ENCODE measurements at places on chromosomes 1 and 21.

- no peak for DNase-seq
Measured at GRCh38 chr1:228006786-228007048, at the start of gene WNT3A. TSS of gene WNT3A (plus strand) at chr1:228006998. CDS start at chr1:228007129, 131 bp downstream.

DNA sequence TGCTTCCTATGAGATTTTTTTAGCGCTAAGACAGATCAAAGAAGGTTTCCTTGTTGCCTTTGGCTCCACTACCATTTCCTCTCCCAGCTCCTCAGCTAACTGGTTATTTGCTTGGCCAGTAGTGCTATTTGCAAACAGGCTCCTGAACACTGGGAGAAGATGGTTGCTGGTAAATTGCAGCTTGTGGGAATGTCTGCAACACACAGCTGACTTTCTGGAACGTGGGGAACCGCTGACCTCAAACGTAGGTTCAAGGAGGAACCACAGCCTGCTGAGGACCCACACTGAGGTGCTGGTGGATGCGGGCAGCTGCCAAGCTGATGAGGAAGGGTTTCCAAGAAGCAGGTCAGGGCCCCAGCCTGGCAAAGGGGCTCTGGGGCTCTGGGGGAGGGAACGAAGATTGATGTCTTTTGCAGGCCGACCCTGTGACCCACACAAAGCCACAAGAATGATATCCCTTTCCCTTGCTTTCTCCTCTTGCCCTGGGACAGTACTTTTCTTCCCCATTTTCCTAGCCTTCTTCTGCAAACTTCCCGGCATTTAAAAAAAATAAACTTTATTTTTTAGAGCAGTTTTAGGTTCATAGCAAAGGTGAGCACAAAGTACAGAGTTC is 24.8 kb downstream of the GNG4 start:
- no peak for DNase-seq

GRCh38 chr1:37272626-37273025 is 201.8 kb upstream of the ZC3H12A start:
- DNase-seq: no peak

DNA sequence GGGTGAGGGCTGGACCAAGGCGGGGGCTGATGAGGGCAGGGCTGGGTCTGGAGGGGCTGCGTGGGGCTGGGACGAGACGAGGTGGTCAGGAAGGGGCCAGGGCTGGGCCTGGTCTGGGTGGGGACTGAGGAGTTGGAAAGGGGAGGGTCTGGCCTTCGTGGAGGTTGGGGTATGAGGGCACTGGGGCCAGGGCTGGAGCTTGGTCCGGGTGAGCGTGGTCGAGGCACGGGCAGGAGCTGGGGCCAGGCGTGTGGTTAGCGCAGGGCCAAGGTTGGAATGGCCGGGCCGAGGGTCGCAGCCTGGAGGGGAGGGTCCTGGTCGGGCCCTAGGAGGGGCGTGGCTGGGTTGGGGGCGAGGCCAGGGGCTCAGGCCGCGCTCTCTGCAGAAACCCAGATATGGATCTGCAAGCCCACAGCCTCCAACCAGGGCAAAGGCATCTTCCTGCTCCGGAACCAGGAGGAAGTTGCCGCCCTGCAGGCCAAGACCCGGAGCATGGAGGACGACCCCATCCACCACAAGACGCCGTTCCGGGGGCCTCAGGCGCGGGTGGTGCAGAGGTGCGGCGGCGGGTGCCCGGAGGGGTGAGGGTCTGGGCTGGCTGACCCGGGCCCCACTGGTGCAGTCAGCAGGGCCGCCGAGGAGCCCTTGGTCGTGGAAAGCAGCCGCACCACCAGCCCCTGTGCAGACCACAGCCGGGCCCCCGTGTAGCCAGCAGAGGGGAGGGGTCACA is 9.0 kb downstream of the TTLL10 start:
- DNase-seq: no peak

DNA sequence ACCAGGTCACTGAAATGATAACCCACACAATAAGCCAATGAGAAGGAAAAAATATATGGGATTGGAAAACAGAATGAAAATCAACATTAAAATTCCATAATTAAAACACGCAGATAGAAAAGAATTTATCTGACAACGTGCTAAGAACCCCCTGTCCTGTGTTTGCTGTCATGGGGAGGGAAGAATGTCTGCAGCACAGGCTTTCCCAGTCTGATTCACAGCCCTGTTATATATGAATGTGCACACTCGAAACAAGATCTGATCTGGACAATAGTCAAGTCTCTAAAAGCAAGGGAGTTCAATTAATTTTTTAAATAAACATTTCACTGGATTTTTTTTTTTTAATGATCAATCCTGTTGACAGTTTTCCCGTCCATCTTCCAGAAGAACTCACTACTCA is 220.0 kb downstream of the RERE start:
- no peak for DNase-seq

- DNase-seq: no peak
Measured at GRCh38 chr1:208724079-208724478, 479.9 kb upstream of the PLXNA2 start.

DNA sequence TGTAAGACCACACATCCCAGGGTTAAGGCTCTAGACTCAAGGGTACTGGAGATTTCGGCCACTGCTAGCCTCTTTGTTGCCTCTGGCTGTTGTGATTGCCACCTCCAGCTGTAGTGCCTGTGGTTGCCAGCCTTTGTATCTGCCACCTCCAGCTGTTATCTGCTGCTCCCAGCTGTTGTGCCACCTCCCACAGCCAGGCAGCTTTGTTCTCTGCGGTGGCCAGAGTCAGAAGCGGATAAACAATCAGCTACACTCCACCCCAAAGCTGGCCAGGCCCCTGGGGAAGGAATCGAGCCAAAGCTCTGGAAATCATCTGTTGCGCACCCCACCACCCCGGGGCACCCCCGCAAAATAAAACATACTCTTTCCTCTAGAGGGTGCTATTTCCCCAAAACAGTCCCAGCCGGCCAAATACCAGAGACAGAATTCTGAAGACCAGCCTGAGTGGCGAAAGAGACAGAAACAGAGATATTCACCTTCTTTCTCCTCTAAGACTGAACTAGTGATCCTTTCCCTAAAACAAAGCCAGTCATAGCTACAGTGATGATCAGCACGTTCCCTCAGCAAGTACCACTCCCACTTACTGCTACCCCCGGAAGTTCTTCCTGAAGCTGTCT is 14.8 kb upstream of the PIGM start:
- DNase-seq: peak; percentile 31

DNA sequence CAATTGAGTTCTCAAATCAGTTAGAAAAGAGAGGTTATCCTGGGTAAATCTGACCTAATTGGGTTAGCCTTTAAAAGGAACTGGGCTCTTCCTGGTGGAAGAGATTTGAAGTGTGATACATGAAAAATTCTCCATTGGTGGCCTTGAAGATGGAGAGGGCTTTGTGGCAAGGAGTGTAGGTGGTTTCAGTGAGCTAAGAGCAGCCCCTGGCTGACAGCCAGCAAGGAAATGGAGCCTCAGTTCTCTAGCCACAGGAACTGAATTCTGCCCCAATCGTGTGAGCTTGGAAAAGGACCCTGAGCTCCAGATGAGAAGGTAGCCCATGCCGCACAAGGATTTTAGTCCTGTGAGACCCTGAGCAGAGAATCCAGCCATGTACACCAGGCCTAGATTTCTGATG is 12.7 kb upstream of the HYI start:
- no peak for DNase-seq

DNA sequence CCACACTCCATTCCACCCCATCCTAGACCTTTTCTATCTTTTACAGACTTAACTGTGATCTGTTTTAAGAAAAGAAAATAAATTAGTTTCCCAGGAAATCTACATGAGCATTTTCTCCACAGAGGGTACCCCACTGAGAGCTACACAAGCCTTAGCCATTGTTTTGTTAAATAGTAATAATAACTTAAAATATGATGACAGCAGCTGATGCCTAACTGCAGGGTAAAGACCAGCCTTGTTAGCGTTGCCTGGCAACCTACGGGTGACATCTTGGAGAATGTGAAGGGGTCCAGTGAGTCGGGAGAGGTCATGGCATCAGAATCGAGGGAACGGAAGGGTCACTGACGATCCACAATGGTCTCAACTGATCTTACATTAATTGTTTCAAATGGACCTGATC is 233.2 kb upstream of the PBX1 start:
- DNase-seq: no peak

DNA sequence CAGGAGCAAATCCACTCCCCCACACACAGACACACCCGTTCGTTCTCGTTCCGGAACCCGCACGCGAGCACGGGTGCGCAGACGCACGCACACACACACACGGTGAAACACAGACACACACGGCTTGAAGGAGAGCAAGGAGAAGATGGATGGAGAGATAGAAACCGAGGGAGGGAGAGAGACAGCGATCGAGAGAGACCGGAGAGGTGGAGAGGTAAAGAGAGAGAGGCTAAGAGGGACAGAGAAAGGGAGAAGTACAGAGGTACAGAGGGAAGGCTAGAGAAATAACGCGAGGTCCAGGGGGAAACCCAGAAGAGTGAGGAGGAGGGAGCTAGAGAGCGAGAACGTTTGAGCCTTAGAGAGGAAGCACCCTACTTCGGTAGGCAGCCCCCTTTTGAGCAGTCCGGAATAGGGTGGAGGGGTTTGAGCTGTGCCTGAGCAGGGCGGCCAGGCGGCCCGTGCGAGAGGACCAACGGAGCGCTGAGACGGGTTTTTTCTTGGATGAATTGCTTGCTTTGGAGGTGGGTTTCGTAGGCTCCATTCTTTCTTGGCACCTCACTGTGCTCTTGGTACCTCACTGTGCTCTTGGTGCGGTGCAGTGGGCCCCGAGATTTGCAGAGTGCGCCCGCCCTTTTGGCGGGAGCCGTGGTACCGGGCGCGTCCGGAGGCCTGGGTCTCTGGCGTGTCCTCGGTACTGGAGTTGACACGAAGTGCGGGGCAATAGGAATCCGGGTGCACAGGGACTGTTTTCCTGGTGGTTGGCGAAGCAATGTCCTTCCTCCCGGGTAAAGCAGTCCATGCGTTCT is 88.4 kb upstream of the RHOU start:
- DNase-seq: peak; percentile 34

DNA sequence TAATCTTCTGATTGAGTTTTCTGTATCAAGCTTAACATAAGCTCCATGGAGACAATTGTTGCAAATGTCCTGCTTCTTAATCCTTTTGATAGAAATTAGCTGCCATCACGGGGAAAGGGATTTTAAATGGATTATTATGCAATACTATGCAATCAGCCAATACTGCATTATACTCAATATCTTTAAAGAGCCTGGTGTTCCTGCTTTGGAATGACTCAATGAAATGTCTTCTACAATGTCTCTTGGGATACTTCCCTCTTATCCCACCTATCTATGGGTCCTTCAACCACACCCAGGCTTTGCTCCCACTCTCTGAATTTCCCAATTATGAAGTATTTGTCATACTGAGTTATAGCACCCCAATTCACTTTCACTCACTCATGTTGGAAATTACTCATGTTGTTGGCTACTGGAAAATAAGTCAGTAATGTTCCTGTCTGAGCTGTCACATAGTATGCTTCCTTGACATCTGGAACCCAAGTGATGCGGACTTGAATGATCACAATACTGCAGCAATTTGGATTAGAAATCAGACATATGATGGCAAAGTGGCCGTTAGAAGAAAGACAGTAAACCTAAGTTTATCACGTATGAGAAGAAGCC is 85.0 kb downstream of the TPR start:
- DNase-seq: no peak

GRCh38 chr1:199452627-199453026 is 574.9 kb upstream of the NR5A2 start:
- DNase-seq: no peak

DNA sequence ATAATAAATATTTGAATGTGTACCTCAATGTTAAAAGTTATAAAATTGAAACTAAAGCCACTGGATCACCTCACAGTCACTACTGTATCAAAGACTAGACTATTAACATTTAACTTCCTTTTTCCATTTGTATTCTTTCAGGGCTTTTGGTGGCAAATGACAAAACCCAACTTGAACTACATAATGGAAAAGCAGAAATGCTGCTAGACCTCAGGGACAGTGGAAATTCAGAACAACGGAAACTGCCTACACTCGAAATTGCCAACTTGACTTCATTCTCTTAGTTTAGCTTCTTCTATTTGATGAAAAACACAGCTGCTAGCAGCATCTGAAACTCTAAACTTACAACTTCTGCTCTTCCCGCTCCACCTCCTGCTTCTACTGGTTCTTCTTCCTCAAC is 34.9 kb upstream of the NTNG1 start:
- no peak for DNase-seq

DNA sequence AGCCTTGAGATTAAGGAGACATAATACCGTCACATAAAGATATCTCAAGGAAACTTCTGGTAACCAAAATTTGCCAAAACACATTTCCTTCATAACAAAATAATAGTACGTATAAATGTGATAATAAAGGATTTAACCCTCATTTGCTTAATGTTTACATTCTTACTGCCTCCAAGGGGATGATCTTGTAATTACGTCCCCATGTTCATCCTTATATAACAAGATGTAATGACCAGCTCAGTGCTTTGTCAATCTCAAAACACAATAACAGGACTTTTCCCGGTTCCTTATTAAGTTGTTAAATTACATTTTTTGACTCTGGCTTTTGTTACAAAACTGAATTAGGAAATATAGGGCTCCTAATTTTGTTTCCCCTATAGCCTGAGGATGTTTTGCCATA is 41.3 kb upstream of the UHMK1 start:
- no peak for DNase-seq

DNA sequence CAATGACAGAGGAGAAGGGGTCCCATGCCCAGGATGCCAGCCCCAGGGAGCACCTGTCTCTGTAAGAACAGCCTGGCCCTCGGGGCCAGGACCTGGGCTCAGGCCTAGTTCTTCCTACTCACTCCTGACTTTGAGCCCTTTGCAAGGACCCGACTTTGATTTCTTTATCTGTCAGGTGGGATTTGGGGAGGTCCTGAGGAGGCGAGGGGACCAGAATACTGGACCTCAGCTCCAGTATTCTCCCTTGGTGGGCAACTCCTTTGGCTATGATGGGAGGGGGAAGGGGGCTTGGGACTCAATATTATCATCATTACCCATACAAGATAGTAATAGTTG is 18.1 kb downstream of the KCNQ4 start:
- DNase-seq: no peak

- DNase-seq: no peak
Measured at GRCh38 chr21:26826801-26827200, 18.4 kb downstream of the ADAMTS1 start.

DNA sequence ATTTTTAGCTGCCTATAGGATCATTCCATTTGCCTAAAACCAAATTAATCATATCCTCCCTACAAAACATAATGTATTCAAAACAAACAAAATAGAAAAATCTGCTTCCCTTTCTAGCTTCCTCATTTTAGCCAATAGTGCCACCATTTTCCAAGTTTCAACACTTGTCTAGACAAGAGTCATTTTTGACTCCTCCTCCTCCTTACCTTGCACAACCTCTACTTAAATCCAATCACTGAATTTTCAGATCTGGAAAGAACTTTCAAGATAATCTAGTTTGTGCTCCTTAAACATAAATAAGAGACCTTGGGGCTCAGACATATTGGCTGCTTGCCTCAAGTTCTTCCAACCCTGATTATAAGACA is 7.4 kb downstream of the STX6 start:
- no peak for DNase-seq

GRCh38 chr1:66172272-66172671 is 361.7 kb upstream of the SGIP1 start:
- no peak for DNase-seq

- peak; percentile 61 for DNase-seq
Measured at GRCh38 chr1:203559523-203559922, 65.6 kb downstream of the OPTC start.
